Pons (tissue), 1 donor: ENCODE measurements at places on chromosomes 3 and 15.

DNA sequence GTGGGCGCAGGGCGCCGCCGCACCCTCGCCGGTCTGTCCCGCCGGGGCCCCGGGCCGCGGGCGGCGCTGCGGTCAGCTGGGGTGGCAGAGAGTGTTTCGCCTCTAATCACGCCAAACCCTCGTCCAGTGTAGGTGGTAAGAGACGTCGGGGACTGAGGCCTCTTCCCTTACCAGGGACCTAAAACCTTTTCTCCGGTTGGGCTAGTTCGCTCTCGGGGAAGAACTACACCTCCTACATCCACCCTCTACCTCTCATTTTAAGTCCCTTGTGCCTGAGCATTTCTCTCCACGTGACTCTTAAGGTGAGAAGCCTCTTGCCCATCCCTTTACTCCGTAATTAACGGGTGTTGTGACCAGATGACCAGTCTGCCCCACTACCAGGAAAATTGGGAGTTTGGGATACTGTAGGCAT lies 520 bp downstream of the TMEM42 start:
- peak; percentile 21 for DNase-seq

DNA sequence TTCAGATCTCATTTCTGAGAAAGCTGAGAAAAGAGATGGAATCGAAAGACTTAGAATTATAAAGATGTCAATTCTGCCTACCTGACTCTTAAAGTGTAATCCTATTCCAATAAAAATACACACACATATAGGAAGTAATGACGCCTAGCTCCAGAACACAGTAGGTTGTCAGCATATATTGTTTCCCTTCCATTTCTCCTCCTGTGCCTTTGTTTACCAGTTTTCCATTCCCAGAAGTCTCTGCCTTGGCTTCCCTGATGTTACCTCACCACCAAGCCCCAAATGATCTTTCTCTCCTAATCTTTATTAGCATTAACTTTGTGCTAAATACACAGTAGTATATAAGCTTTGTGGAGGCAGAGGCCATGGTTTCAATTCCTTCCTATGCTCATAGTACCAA lies 40.0 kb downstream of the TM4SF4 start:
- no peak for DNase-seq

GRCh38 chr3:140416666-140417065 lies 261.2 kb upstream of the TRIM42 start:
- peak; percentile 56 for DNase-seq

DNA sequence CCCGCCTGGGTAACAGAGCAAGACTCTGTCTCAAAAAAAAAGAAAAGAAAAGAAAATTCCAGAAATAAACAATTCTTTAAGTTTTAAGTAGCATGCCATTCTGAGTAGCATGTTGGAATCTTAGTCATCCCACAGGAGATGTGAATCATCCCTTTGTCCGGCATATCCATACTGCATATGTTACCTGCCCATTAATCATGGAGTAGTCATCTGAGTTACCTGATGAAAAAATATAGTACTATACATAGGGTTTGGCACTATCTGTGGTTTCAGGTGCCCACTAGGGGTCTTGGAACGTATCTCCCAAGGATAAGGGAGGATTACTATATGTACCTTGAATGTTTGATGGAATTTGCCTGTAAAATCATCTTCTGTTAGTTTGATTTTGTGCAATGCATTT lies 6.3 kb upstream of the CCR4 start:
- no peak for DNase-seq

GRCh38 chr3:24529210-24529609 lies 34.6 kb upstream of the THRB start:
- DNase-seq = no peak

GRCh38 chr3:141412087-141412935 lies 44.0 kb downstream of the ZBTB38 start:
- peak; percentile 93 for DNase-seq

DNA sequence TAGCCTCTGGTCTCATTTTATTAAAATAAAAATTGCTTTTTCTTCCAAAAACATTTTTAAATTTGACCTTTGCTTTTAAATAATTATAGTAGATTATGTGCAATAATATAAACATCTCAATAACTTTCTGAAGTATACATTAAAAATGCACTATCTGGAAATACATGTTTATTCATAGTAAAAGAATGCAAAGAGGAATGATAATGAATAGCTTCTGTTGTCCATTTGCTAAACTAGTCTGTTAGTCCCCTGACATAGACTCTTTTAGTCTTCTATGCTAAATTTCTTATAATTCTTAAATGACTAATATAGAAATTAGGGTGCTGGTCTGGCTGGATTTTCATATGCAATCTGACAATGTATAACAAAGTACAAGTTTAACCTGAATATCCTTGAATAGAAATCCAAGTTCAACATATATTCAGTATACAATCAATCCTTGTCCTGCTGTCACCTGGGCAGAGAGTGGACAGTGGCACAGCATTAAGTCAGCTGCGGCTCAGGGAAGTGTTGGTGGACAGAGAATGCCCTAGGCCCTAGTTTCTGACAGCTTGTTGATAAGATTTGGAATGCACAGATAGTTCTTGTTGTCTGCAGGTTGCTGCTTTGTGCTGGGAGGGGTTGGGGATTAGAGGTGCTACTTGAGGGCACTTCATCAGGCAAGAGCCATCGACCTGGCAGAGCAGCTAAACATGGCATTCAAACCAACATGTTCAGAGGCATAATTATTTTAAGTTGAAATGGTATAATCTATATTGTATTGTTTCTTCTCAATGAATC lies 161.7 kb downstream of the MBNL1 start:
- no peak for DNase-seq
